ENCODE measurements at places on chromosomes 2 and 18.

- no peak for DNase-seq
These were observed 17.6 kb downstream of the PRKCE start for GRCh38 chr2:45669032-45669486.

DNA sequence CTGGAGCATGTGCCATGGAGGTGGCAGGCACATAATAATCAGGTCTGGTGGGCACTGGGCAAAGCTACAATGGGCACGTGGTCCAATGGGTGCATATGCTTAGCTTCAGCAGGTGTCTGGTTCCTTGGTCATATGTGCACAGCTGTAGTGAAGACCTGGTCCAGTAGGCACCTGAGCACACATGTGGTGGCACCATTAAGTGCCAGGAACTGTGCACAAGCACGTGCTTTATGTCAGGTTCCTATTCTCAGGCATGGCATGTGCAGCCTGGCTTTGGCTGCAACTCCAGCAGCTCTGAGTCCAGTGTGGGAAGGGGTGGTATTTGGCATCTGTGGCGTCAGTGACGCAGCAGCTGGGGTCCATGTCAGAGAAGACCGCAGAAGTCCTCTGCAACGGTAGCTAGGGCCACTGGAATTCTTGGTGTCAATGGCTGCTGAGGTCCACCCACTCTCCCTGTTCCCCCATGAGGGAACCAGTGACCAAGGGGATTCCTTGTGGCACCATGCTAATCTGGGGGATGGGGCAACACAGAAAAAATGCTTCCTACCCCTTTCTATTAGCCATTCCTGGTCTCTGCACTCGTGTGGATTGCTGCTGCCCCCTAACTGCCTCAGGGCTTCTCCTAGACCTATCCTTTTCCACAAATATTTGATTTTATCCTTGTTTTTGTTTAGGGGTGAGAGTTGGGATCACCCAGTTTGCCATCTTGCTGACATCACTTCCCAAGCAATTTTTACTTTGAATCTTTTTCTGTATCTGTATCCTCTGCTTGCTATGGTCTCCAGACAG lies 262.9 kb upstream of the MAP2 start:
- no peak for DNase-seq

DNA sequence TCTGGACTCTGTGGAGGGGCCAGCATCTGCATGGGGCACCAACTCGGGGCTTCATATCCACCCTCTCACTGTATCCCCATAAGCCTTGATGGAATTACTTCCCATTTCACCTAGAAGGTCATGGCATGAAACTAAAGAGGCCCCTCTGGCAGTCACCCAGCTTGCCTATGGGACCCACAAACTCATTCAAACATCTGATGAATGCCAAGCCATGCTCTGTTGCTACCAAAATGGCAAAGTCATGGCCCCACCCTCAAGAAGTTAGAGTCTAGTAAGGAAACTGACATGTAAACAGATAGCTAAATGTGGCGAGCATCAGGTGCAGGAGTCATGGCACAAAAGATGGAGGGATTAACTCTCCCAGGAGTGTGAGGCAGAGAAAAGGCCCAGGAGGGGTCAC lies 14.5 kb downstream of the CYB5A start:
- no peak for DNase-seq

DNA sequence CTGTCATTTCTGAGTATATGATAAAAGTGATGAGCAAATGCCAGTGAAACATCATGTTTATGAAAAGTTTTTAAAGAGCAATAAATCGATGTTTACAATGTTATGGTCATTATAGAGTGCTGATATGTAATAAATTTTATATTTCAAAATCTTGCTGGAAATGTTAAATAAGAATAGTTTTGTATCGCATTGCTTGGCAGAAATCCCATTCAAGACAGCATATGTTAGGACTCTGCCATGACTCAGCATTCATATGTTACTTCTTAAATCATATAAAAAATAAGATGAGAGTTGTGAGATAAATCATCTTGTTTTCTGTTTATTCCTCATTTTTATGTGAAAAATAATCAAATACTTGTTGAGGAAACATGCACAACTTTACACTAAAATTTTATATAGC lies 949.9 kb upstream of the NRXN1 start:
- DNase-seq: no peak

GRCh38 chr2:205747829-205748386 lies 65.6 kb downstream of the NRP2 start:
- no peak for DNase-seq

- DNase-seq: no peak
These were observed 108.0 kb upstream of the UNC80 start for GRCh38 chr2:209663656-209664055.

DNA sequence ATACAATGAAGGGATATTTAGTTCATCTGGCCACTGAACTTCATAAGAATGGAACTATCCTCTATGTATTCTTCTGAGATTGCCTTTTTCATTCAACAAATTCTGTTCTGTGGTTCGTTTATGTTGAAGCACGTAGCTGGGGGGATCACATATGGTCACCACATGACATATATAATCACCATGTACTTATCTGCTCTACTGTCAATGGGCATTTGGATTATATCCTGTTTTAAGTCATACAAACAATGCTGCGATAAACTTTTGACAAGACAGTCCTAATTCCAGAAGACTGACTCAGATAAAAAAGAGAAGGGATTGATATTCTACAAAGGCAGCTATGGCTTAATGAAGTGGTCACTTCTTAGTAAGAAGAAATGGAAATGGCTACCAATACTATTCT lies 116.0 kb upstream of the CCDC195 start:
- no peak for DNase-seq

- no peak for DNase-seq
These were observed 208.5 kb upstream of the ACVR2A start for GRCh38 chr2:147636238-147636882.

DNA sequence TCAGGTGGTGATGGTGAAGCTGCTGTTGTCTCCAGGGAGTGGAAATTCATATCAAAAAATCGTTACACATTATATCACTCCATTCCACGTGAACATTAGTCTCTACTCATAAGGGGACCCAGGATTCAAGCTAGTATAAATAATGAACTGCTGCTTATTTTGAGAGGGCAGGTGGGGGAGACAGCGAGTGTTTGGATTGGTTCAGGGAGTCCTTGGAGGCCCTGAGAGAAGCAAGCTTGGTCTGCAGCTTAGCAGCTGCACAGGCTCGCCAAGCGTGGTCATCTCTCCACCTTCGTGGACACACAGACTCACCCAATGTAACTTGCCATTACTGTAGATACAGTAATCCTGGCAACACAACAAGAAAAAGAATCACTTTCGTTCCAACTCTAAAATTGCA lies 177.6 kb downstream of the ZNF521 start:
- no peak for DNase-seq

- no peak for DNase-seq
These were observed 84.8 kb upstream of the TTN start for GRCh38 chr2:178891959-178892485.

- peak; percentile 8 for DNase-seq
These were observed 33.6 kb downstream of the PLCL1 start for GRCh38 chr2:197838036-197838435.

DNA sequence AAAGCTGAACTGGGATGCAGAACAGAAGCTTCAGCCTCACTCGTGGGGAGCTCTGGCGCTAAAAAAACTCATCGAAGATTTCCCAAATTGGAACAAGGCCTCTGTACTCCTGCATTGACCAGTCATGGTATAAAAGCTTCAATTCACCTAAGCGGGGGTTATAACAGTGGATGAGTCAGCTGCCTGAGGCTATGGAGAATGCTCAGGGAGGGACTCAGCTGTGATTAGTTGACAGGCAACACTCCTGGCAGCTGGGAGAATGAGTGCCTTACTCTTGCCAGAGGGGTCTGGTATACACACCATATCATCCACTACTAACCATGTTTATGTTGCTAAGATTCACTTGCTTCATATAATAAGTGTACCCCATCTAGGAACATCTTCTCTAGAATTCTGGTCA lies 350.6 kb upstream of the VRK2 start:
- no peak for DNase-seq

DNA sequence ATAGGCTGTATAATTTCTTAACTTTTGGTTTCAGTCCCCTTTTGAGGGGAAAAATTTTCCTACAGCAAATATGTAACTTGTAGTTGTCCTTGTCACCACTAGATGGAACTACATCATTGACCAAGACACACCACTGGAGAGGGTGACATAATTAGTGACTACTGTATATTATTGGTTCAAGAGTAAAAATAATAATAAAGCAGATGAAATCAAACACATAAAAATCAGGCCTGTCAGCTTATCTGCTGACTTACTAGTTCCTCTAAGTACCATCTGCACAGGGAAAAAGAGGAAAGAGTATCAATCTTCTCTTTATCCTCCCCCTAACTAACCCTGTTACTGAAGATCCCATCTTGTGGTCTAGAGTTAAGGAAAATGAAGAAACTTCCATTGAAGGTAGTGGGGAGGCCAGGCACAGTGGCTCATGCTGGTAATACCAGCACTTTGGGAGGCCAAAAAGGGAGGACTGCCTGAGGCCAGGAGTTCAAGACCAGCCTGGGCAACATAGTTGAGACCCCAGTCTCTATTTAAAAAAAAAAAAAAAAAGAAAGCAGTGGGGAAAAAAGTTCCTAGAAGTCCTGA lies 29.6 kb upstream of the ENOSF1 start:
- DNase-seq: no peak

DNA sequence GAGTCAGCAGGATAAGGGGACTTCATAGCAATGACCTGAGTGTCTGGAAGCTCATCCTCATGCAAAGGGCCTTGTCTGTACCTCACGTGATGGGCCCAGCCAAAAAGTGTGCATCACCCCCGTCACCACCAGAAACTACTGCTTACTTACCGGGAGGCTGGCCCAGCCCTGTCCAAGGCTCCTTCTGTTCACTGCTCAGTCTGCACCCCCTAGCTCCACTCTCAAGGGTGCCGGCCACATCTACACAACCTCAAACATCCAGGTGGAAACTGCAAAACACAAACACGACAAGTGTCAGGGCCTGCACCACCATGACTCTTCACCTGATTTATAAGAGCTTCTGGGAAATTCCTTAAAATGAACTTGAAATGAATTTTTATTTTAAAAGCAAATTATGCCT lies 55.1 kb downstream of the ADD2 start:
- DNase-seq: no peak

DNA sequence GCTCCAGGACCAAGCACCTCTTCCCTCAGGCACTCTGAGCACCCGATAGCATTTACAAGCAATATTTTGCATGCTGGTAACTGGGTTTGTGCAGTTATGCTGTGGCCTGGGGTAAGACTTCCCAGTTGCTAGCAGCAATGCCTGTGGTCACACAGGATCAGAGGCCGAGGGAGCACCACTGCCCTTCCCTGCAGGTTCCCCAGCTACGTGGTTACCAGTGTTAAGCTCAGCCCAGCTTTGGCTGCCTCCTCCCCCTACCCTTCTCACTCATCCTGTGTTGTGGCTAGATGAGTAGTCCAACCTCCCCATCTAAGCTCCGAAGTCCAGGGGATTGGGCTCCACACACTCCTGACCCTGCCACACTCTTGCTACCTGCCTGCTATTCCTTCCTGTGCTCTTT lies 141.1 kb downstream of the CELF4 start:
- no peak for DNase-seq

- no peak for DNase-seq
These were observed 73.1 kb upstream of the PID1 start for GRCh38 chr2:229344151-229344551.

DNA sequence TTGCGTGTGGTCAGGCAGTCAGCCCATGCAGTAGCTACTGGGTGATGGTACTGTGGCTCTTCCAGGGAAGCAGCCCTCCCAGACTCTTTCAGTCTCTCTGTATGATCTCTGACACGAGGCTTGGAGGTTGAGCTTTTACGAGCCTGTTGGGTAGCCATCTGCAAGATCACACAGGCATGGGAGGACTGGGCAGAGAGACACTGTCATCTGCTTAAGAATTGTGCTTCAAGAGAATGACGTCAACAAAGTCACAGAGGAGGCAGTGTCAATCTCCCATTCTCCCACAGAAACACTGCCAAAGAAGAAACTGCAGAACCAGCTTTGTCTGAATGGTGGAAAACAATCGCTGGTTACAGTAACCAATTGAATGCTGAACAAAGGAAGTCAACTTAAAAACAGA lies 78.4 kb upstream of the MC2R start:
- DNase-seq: no peak

- no peak for DNase-seq
These were observed 422.0 kb downstream of the CBLN2 start for GRCh38 chr18:72122103-72122502.

DNA sequence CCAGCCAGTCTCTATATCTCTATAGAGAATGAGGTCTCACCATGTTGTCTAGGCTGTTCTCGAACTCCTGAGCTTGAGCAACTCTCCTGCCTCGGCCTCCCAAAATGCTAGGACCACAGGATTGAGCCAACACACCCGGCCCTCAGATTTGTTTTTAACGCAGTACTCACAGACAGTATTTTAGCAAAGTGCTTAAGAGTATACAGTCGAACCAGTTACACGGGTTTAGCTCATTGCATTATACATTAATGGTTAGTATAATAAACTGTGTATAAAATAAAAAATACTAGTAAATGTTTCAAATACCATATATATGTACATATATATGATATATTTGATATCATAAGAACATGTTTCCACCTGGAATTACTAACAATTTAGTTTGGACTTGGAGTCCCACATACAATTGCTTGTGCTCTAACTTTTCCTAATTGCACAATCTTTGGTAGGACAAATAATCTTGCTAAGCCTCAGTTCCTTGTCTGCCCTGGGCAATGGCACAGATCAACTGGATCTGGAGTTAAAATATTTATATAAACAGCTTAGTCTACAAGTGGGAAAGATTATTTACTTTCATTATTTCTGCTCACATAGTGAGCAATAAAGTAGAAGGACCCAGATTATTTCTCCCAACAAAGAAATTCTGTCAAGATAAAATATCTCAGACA lies 508.9 kb upstream of the LRATD1 start:
- DNase-seq: no peak

GRCh38 chr2:100610381-100610831 lies 47.6 kb downstream of the PDCL3 start:
- DNase-seq: peak; percentile 50

- peak; percentile 41 for DNase-seq
These were observed 208.0 kb downstream of the TFCP2L1 start for GRCh38 chr2:121076885-121077549.

DNA sequence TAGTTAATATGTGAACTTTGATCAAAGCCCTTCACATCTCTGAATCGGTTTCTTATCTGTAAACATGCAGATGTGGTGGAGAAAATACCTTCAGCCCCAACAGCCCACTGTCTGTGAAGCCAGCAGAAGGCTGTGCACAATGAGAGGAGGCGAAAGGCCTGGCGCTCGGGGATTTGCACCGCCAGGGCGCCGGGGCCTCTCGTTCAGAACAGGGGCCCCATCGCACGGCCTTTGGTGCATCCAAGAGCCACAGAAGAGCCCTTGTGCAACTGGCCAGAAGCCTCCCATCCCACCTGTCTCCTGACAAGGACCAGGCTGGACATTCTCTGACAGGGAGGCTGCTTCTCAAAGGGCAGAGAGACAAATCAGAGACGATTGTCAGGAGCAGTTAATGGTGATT lies 407.2 kb upstream of the MYT1L start:
- DNase-seq: no peak

GRCh38 chr2:30527411-30527810 lies 80.4 kb downstream of the LCLAT1 start:
- DNase-seq: no peak

GRCh38 chr2:72289283-72289682 lies 141.6 kb upstream of the CYP26B1 start:
- no peak for DNase-seq
